ENCODE measurements at places on chromosomes 7 and 10.

DNA sequence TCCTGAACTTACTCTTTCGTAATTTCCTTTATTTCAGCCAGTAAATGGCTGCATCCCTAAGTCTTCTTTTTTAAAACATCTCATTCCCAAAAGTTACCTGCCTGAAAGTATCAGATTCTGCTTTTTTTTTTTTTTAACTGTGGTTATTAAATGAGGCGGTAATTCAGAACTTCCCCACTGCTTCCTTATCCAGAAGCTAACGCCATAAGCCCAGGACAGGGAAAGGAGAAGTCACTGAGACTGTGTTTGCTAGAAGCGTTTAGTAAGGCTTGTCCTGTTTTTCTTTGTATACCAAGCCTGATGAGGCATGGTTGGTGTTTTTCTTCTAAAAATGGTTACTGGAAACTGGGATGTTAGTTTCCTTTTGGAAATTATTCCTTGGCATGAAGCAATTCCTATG, 197.8 kb downstream of the CELF2 start:
- no peak for DNase-seq

- no peak for DNase-seq
Observed at GRCh38 chr7:142833174-142834048, 21.5 kb upstream of the EPHB6 start.

DNA sequence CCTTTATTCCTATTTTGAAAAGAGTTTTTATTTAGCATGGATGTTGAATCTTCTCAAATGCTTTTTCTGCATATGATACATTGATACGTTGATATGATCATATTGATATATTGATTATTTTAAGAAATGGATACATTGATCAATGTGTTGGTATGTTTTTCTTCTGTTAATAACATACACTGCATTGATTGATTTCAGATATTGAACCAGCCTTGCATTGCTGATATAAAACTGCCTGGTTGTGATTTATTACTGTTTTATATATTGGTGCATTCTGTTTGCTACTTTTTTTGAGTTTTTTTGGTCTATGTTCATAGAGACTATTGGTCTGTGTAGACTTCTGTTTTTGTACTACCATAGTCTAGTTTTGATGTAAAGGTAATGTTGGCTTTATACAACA, 26.8 kb upstream of the RABGEF1 start:
- no peak for DNase-seq

GRCh38 chr7:72405418-72405817, 6.7 kb downstream of the CALN1 start:
- DNase-seq = no peak

DNA sequence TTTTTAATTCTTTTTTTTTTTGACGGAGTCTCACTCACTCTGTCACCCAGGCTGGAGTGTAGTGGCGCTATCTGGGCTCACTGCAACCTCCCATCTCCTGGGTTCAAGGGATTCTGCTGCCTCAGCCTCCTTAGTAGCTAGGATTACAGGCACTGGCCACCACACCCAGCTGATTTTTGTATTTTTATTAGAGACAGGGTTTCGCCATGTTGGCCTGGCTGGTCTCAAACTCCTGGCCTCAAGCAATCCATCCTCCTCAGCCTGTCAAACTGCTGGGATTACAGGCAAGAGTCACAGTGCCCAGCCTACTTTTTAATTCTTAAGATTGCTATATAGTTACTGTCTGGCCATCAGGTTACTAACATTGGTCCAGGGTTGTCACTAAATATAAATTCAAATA, 59.6 kb downstream of the ZNF277 start:
- DNase-seq = no peak

DNA sequence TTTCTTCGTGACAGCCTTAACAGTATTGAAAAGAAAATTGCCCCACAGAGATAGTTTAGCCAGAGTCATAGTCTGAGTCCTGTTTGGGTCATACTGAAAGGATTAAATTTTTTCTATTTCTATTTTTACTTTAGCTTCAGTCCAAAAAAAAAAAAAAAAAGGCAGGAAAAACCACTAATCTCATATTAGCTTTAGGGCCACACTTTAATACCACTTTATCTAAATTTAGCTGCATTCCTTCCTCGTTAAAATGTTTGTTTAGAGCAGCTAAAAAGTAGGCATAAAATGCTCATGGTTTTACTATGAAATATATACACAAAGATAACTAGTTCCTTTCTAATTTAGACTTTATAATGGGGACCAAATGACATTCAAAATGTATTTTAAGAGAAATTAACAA, 216.5 kb upstream of the TMEM196 start:
- DNase-seq = no peak

GRCh38 chr7:17229228-17229627, 69.2 kb upstream of the AHR start:
- no peak for DNase-seq

DNA sequence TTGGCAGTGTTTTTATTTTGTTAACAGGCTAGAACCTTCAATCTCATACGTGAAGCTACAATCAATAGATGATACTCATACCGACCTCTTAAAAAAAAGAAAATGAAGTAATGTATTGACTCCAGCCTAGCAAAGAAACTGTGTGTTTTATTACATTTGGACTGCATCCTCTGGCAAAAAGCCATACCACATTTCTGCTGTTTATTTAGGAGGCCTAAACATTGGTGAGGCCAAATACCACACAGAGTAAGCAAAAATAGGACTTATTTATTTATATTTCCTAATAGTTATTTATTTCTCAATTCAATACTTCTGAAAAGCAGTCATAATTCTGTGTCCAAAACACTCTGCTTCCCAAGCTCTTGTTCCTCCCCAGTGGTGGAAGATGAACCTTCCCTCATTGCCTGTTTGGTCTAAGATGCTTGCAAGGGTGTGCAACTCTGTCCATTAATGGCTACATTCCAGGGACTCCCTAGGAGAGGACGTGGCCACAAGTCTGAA, 398.8 kb upstream of the KLF6 start:
- no peak for DNase-seq

- DNase-seq = no peak
Observed at GRCh38 chr7:52540041-52540440, 495.4 kb upstream of the POM121L12 start.

DNA sequence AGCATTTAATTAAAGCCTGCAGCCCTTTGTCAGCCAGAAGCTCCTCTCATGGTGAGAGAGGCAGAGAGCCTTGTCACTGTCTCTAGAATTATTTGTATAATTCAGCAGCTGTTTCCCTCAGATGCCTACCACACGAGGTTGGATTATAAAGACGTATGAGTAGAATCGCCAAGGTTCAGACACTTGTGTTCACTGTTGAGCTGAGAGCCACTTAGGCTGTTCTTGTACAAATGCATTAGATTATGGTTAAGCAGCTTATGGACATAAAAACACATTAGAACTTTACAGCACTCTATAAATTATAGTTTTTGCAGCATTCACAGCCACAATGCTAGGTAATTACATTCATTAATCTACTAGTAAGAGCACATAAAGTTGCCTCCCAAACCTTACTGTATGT, 282.6 kb downstream of the AUTS2 start:
- DNase-seq = no peak

- no peak for DNase-seq
Observed at GRCh38 chr7:46257761-46258448, 336.8 kb upstream of the IGFBP3 start.

- DNase-seq = no peak
Observed at GRCh38 chr7:116423499-116423898, 76.0 kb upstream of the CAV2 start.

DNA sequence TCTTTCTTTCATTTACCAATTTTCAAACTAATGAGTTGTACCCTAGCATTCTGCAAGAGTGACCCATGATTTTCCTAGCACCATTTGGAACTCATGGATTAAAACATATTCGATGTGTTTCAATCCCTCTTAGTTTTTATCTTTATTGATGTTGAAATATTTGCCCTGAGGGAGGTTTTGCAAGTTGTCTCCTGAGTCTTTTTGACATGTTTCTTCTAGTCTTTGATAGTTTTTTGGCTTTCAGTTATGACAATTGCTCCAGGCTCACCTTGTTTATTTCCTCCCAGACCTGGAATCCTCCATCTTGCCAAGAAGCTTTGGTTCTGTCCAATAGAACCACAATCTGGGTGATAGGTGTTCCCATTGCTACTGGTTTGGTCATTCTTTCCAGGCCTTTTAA, 327.8 kb downstream of the WDR11 start:
- no peak for DNase-seq

GRCh38 chr7:84232646-84233045, 38.1 kb upstream of the SEMA3A start:
- DNase-seq = no peak

DNA sequence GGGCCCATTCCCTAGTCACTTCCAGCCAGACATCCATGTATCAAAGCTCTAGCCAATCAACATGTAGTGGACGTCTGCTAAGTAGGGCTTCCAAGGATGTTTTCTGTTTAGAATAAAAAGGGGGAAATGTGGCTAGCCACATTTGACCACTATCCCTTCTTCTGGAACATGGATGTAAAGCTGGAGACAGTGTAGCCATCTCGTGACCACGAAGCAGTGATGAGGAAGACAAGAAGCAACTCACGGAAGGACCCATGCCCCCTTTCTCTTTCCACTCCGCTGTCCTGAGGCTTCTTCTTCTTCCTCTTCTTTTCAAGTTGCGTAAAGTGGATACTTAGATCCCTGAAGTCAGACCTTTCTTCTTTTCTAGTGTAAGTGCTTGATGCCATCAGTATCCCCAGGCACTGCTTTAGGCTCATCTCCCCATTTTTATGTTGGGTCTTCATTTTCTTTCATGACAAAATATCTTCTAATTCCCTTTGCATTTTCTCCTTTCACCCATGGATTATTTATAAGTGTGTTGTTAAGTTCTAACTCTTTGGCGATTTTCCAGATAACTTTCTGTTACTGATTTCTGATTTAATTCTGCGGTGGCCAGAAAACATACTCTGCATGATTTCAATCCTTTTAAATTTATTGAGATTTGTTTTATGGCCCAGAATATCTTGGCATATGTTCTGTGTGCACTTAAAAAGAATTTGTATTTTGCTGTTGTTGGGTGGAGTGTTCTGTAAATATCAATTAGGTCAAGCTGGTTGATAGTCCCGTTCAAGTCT, 594.5 kb downstream of the SDK1 start:
- DNase-seq = no peak

- DNase-seq = no peak
Observed at GRCh38 chr7:17524746-17525145, 226.3 kb downstream of the AHR start.

DNA sequence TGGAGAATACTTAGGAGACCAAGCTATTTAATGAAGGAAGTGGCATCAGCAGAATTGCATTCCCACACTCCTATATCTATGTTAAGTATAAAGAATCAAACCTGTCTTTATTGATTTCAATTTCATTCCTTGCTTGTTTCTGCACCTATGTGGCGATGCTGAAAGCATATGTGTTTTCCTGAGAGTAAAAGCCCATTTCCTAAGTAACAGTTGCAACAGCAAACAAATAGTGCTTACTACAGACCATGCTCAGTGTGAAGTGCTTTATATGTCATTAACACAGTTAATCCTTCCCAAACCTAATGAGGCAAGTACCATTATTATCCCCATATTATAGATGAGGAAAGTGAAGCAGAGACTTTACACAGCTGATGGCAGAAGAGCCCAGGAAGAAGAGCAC, 552.1 kb downstream of the PARD3 start:
- no peak for DNase-seq

DNA sequence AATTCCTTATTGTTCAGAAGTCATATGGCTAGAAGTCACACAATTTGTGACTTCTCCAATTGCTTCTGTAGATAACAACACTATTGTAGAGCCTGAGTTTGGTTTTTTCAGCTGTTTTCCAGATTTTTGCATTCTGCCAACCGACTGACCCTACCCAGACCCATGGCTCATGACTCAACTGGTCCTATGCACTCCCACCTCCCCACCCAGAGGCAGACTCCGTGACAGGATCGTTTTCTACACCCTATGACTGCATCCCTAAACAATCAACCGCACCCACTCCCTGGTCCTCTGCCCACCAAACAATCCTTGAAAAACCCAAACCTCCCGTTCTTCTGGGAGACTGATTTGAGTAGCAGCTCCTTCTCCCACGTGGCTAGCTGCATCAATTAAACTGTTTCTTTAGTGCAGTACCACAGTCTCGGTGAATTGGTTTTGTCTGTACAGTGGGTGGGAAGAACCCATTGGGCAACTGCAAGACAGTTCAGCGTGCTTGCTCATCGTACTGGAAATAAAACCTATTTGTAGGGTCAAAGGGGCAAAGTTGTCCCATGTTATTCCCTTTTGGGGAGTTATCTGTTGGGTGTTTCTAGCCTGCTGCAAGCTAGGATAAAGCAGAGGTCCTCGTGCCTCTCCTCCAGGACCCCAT, 150.3 kb upstream of the FAM20C start:
- DNase-seq = no peak

DNA sequence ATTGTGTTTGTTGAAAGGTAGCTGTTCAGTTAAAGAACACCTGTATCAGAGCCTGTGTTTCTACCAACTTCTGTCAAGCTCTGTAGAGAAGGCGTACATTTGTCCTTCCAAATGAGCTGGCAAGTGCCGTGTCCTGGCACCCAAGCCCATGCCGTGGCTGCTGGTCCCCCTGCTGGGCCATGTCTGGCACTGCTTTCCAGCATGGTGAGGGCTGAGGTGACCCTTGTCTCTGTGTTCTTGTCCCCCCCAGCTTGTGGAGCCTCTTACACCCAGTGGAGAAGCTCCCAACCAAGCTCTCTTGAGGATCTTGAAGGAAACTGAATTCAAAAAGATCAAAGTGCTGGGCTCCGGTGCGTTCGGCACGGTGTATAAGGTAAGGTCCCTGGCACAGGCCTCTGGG, 154.9 kb downstream of the EGFR start:
- no peak for DNase-seq

GRCh38 chr7:28217143-28217542, 36.5 kb upstream of the JAZF1 start:
- no peak for DNase-seq

- no peak for DNase-seq
Observed at GRCh38 chr7:122137251-122138077, 6.6 kb downstream of the AASS start.

DNA sequence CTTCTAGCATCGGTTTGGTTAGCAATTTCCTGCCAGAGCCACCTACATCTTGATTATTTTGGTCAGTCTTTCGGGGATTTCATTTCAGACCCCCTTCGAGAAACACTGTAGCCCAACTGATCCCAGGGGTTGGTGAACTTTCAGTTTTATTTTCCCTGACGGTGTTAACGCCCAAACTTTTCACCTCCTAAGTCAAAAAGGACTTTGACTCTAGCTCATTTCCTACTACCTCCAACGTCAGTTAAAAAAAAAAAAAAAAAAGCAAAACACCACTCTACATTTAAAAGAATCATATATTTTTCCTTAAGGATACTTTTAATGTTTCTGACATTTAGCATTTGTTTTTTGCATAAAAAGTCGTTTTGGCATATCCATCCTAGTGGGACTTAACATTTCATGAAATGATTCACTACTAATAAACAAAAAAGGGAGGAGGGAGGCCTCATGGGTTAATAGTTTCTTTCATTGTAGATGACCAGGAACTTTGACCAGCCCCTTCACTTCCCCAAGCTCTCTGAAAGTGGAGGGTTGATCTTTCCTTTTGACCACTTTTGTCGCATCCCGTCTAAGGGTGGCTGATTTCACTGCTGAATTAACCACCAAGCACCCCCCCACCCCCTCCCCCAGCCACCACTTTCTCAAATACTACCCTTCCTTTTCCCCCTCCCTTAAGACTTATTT, 764 bp upstream of the TCF7L2 start:
- DNase-seq = no peak

GRCh38 chr10:101284101-101284743, 55.0 kb upstream of the LBX1 start:
- DNase-seq = peak; percentile 12

All from NCI-H2171 (cell line).